ENCODE measurements at places on chromosomes 13 and 19. TPM values are rescaled to one million over a fixed set of nuclear protein-coding genes. Genes with fewer than 3 reads are reported as not detected.
A peak's percentile ranks its signal among the peaks of the same experiment; 100 is the strongest.

DNA sequence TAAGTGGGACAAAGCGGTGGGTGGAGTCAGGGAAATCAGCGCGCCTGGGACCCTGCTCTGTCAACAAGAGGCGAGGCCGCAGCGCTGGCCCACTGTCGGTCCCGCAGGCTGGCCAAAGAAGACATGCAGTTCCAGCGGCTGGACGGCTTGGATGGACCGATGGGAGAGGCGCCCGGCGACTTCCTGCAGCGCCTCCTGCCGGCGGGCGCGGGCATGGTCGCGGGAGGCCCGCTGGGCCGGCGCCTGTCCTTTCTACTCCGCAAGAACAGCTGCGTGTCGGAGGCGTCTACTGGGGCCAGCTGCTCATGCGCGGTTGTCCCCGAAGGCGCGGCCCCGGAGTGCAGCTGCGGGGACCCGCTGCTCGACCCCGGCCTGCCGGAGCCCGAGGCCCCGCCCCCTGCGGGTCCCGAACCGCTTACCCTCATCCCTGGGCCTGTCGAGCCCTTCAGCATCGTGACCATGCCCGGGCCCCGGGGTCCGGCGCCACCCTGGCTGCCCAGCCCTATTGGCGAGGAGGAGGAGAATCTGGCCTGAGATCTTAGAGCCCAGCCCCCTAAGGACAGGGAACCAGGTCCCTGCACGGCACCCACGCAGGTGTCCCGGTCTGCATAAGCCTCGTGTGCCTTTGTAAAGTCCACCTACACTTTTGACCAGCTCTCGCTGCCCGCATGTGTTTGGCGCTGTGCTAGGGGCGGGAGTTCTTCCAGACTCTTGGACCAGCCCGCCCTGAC lies 6.1 kb downstream of the BEST2 start:
- DNase-seq: peak; percentile 78

DNA sequence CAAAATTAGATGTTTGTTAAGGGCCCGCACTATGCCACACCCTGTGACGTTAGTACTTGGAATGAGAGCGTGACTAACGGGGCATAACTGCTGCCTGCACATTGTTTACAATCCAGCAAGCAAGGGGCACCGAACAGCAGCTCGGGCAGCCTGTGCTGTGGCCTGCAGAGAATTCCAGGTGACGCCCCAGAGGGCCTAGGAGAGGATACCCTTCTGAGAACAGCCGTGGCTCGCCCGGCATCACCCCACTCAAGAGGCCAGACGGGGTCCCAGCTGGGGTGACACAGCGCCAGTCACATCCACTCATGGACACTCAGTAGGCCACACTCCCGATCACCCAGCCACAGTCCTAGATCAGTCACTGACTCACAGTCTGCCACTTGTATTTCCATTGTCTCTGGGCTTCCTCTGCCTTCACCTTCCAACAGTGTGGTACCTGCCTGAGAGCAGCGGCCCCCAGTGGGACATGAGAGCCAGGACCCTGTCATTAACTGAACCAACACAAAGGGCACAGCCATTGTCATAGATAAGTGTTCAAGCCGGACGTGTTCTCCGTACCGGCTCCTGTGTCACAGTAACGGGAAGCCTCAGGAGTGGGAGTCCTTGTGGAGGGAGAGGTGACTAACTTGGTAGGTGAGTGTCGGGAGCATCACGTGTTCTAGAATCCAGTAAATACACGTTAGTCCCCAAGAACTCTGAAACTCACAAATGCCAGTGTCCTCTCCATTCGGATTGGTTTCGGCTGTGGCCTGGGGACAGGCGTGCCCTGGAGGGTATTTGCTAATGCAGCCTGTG lies 7.5 kb downstream of the ZNF331 start:
- DNase-seq: no peak

GRCh38 chr13:110421061-110421460 lies 114.0 kb downstream of the COL4A2 start:
- DNase-seq: no peak

DNA sequence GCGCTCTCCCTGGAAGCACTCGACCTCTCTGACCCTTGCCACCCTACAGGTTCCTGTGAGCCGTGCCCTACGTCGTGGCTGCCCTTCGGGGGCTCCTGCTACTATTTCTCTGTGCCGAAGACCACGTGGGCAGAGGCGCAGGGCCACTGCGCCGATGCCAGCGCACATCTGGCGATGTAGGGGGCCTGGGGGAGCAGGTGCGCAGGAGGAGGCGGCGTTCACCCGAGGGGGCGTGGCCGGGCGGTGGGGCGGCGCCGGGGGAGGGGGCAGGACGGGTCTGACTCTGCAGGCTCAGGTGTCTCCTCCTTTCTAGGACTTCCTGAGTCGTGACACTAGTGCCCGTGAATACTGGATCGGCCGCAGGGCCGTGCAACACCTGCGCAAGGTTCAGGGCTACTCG lies 26.4 kb downstream of the CLEC4M start:
- peak; percentile 47 for DNase-seq

DNA sequence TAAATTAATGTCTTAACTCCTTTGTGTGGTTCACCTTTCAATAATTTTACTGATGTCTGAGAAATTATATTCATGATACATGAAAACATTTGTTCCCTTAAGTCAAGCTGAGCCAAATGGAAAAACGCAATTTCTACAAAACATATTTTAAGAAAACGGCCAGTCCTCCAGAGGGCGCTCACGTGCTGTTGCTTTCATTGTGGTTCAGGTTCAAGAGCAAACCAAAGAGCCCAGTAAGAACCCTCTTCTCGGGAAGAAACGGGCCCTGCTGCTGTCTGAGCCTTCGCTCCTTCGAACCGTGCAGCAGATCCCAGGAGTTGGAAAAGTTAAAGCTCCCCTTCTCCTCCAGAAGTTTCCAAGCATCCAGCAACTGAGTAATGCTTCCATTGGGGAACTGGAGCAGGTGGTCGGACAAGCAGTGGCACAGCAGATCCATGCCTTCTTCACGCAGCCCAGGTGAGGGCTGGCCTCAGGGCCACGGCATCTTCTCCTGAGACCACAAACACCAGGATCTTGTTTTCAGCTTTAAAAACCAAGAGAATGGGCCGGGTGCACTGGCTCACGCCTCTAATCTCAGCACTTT lies 4.3 kb downstream of the FAAP24 start:
- peak; percentile 66 for DNase-seq

- no peak for DNase-seq
Observed at GRCh38 chr13:65154661-65155447, 2075.3 kb downstream of the PCDH9 start.

DNA sequence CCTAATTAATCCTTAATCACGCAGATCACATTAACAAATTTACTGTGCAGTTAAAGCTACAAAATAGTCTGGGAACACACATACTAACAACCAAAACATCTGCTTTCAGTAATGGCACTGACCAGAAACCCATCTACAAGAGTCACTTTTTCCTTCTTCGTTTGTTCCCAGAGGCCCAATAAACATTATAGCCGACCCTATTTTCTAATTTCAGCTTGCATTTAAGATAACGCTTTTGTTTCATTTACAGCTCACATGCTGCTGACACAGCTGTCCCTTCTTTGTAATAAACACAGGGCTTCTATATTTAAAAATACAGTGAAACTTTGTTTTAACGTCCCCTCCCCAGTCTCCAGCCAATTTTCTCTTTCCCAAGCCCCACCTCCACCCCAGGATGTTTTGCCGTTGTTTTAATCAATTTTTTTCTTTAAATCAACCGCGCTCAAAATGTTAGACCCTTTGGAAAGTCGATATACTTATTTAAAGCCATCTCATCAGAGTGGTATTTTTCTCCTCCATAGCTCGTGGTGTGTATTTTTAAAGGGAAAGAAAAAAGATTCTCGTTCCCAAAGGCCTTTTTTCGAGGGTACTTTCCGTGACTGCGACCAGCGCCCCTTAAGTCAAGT lies 1.7 kb upstream of the WBP4 start:
- no peak for DNase-seq

- DNase-seq: no peak
Observed at GRCh38 chr13:41565216-41565615, 107.9 kb downstream of the RGCC start.

DNA sequence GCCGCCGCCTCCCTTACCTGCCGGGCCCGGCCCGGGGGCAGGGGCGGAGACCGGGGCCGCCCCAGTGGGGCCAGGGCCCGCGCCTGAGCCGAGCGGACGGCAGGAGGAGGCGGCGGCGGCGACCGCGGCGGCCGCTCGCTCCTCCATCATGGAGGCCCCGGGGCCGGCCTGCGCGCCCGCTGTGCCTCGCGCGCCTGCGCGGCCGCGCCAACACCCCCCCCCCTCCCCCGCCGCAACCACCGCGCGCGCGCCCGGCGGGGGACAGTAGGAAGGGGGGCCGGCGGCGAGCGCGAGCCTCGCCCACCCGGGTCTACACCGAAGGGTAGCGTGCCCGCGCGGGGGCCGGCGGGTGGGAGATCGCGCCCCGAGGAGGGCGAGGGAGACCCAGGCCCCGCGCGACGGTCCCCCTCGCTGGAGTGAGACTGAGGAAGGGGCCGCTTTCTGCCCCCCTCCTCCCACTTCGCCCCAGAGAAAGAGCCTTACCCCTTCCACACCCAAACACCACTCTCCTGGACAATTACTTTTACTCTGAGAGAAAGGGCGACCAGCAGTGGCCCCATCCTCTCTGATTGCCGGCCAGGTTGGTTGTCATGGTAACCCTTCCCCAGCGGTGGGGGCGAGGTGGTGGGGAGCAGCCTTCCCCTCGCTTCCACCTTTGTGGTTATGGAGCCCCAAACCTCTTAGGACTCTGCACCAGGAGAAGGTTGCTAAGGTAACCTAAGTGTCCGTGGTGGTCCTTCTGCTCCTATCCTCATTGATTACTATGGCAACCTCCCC lies at the start of gene STRN4:
STRN4 (minus strand) TSS at position 170 of the 777 bp plus-strand sequence; CDS start at position 150, 20 bp downstream.
- peak; percentile 77 for DNase-seq

DNA sequence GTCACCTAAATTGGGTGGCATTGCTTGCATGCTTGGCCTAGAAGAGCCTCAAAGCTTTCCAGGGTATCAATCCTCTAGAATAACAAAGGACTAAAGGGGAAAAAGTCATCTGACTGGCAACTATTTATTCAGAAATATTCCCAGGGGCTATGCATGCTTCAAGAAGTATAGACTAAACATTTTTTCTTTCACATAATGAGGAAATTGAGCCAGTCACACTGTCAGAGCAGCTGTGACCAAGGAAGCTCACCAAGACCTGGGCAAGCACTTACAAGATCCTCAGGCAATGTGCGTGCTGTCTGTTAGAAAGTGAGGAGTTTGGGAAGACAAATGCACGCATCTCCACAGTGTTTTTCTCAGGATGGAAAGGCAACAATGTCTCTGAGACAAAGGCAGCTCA lies 747.2 kb downstream of the DIAPH3 start:
- DNase-seq: no peak

- DNase-seq: no peak
Observed at GRCh38 chr19:9107375-9107774, at the start of gene OR7G2. TSS of gene OR7G2 (minus strand) at chr19:9107475. CDS start at chr19:9103243, 4,232 bp downstream.

GRCh38 chr19:28514166-28514565 lies 698.8 kb downstream of the UQCRFS1 start:
- DNase-seq: no peak

GRCh38 chr13:99988529-99989275 lies 7.1 kb downstream of the ZIC2 start:
- peak; percentile 40 for DNase-seq

GRCh38 chr19:807627-808422 lies 10.6 kb downstream of the PTBP1 start:
- no peak for DNase-seq

- no peak for DNase-seq
Observed at GRCh38 chr13:111992911-111993310, 74.0 kb upstream of the SOX1 start.

GRCh38 chr19:44789943-44790483 lies 12.3 kb downstream of the CBLC start:
- no peak for DNase-seq

- no peak for DNase-seq
Observed at GRCh38 chr13:73851104-73851503, 283.1 kb downstream of the KLF12 start.

DNA sequence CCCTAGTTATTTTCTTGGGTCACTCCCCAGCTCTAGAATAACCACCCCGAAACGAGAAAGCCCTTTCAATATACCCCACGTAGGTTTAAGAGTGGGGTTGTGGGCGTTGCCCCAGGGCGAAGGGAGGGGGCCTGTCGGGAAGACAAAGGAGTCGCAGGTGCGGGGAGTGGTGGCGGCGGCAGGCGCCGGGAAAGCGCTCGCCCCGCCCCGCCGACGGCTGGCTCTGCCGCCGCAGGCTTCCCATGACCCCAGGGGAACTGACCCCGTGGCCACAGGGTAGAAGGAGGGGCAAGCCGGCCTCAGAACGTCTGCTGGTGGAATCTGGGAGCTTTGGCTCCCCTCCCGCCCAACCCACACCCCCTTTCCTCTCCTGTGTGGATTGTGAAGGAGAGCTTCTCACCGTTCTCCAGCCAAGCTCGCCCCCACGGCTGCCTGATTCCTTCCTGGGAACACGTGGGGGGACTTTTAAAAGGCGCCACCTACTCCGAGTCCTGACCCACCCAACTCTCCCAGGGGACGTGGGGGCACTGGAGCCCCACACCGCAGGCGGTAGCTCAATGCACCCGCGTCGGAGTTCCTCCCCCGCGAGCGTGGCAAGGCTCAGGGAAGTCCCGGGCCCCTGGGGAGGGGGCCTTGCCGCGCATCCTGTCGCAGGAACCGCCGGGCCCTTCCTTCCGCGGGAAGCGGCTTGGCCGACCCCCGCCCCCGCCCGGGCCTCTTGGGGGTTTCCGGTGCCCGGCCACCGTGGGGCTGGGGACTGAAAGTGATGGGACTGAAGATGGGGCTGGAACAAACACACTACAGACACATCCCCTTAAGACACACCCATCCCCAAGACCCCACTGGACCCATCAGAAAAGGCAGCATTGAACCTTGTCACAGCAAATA lies 5.5 kb downstream of the IER2 start:
- DNase-seq: peak; percentile 87

GRCh38 chr13:26476111-26476781 lies 81.2 kb upstream of the WASF3 start:
- peak; percentile 66 for DNase-seq

DNA sequence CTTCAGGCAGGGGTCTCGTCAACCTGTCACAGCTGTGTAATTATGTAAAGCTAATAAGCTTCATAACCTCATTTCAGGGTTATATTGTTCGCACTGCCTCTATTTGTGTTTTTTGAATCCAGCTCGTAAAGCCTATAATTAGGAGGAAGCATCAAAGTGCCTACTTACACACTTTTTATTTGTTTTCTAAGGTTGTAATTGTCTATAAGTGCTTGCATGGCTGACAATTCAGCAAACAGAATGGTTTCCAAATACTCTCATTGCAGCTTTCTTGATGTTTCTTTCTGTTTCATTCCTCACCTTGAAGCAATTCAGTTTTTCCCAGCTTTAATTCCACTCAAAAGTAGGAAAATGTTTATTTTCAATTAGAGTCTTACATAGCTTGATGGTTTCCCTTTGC lies 336.3 kb downstream of the HS6ST3 start:
- no peak for DNase-seq

Gene ATP4A
- polyA plus RNA-seq: not detected

Gene PRRG2
- polyA plus RNA-seq: 17.6 TPM

Gene CEACAM8
- not detected for polyA plus RNA-seq

Gene AMER2
- polyA plus RNA-seq: not detected

Gene NLRP7
- not detected for polyA plus RNA-seq

Gene C13orf46
- polyA plus RNA-seq: not detected

Gene SCN1B
- 9.6 TPM for polyA plus RNA-seq

Gene TLE6
- polyA plus RNA-seq: 5.2 TPM

Gene ZNF540
- 5.4 TPM for polyA plus RNA-seq

Gene MEIOSIN
- polyA plus RNA-seq: not detected

Gene ERICH4
- 23.1 TPM for polyA plus RNA-seq

Gene ZNF627
- 8.4 TPM for polyA plus RNA-seq

All from kidney (tissue), 22 donors.